Stimulated activated CD4-positive, alpha-beta T cell treated with anti-CD3 and anti-CD28 coated beads, Interleukin-4, amount 100 ng/mL, for 48 hours (primary cell): ENCODE measurements at places on chromosomes 3 and 15.

- no peak for DNase-seq
Measured at GRCh38 chr15:56965231-56966013, 47.0 kb downstream of the TCF12 start.

- DNase-seq = no peak
Measured at GRCh38 chr15:44813231-44813630, 76.9 kb downstream of the TRIM69 start.

- no peak for DNase-seq
Measured at GRCh38 chr3:155079746-155080487, at the start of gene MME. Gene MME (plus strand): TSS chr3:155080319. CDS start chr3:155084168, 3,849 bp downstream.

DNA sequence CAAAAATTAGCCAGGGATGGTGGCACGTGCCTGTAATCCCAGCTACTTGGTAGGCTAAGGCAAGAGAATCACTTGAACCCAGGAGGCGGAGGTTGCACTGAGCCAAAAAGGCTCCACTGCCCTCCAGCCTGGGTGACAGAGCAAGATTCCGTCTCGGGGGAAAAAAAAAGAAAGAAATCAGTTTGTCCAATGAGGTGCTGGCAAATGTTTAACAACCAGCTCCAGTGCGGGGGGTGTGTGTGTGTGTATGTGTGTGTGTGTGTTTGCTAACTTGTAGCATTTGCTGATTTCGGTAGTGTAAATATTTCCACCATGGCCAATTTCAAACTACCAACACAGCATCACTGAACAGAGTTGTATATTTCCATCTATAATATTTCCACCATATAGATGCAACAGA lies 23.8 kb upstream of the IDH2 start:
- DNase-seq = no peak

DNA sequence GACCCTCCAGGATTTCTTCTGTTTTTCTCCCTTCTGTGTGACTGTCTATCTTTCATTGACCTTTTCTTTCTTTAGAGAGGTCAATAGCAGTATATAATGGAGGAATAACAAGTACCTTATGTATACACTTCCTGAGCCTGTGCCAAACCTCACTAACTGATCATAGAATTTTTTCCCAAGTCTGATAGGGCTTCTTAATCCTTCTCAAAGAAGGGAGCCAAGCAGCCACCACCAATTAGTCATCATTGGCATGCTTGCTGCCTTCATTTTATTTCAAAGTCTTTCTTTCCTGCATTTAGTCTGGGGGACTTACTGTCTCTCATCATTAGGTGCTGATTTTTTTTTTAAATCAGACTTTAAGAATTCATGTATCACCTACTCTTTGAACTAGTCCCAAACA lies 327.0 kb downstream of the FEZF2 start:
- DNase-seq = no peak

GRCh38 chr15:88004399-88004798 lies 252.1 kb downstream of the NTRK3 start:
- DNase-seq = no peak

- no peak for DNase-seq
Measured at GRCh38 chr15:90495067-90495466, 34.7 kb upstream of the CRTC3 start.

DNA sequence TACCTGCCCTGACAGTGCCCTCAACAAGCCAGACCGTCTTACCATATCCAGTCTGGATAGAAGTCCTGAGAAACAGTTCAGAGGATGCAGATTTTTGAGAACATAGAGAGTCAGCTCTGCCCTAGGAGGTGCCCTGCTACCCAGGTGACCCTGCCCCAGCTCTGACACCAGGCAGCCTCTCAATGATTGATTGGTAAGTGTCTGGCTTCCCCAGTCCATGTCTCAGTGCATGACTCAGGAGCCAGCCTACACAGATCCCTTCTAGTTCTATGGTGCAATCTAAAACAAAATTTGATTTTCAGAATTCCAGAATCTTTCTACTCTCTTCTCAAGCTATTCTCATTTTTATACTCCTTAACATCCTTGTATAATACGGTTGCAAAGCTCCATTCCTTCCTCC lies 292.1 kb downstream of the VPS13C start:
- no peak for DNase-seq

DNA sequence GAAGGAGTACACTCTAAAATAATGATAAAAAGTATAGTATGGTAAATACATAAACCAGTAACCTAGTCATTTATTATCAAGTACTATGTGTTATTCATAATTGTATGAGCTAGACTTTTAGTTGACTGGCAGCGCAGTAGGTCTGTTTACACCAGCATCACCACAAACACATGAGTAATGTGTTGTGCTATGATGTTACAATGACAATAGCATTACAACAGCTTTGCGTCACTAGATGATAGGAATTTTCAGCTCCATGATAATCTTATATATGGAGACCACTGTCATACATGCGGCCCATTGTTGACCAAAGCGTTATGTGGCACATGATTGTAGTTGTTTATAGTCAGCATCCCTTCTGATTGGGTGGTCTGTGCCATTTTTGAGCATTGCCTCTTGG lies 138.9 kb upstream of the UBE2E1 start:
- DNase-seq = no peak

DNA sequence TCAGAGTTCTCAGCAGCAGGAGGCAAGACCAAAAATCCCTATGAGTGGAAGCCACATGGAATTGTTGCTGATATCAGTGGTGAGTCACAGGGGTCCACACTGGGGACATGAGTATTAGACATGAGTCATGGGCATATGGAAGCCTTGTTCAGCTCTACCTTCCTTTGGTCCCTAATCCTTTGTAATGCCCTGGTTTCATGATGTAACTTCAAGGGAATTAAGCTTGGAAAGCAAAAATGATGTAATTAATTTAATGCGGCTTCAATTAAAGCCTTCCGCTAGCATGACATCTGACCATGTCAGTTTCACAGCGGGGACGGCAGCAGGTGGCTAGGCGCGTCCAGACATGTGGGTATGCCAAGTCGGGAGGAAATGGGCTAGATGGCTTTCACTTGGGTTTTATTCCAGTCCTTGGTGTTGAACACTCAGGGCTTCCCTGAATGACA lies 176.1 kb upstream of the RGMA start:
- no peak for DNase-seq

DNA sequence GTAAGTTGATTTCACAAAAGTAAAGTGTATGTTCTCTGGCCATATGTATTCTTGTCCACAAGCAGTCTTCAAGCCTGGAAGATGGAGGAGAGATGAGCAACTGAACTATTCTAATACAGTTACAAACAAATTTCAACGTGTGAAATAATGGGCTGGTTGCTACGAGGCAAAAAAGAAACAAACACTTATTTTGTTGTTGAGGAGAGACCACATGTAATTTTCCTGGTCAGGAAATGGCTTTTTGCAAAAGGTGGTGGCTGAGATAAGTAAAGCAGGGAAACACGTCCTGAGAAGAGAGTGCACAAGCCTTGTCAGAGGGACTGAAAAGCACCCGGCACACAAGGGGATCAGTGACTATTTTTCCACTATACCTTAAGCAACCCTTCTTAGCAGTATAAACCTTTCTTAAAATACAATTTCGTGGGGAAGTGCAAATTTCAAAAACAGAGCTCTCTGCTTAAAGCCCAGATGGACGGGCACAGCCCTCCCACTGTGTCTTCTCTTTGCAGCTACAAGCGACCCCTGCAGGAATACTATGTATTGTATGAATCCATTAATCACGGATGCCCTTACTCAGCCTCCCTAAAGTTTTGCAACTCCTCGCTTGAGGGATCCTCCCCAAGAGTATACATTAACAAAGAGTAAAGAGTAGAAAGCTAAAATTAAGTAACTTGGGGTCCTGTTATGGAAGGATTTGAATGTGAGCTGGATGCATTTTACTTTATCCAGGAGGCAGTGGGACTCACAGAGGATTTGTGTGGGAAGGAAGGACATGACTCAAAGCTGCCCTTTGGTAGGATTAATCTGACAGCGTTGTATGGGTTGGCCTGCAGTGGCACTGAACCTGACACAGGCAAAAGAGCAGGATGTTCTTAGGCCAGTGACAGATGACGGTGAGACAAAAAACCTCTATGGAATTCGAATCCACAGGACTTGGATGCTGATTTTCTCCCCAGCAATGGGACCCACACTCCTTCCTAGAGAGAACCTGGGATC lies 253.7 kb downstream of the IL5RA start:
- DNase-seq = no peak

DNA sequence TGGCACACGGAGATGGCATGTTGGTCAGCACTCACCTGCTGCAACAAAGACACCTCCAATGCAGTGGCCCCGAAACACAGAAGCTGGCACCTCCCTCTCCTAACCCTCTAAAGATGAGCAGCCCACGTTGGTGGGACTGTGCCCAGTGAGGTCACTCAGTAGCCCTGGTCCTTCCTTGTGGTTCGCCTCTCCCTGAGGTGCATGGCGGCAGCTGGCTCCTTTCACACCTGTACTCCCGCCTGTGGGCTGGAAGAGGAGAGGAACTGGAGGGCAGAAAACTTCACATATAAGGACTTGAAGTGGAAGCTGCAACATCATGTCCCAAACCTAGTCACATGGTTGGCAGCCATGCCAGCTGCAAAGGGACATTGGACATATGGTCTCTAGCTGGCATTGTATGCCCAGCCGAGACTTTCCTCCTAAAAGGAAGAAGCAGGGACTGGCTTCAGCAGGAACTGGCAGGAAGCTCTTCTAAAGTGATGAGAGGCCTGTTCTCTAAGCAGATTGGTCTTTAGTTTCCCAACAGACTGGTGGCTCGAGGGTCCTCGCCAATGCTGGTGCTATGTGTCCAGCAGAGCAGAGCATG lies 10.8 kb upstream of the C3orf22 start:
- DNase-seq = no peak

- no peak for DNase-seq
Measured at GRCh38 chr15:87947560-87947959, 309.0 kb downstream of the NTRK3 start.

DNA sequence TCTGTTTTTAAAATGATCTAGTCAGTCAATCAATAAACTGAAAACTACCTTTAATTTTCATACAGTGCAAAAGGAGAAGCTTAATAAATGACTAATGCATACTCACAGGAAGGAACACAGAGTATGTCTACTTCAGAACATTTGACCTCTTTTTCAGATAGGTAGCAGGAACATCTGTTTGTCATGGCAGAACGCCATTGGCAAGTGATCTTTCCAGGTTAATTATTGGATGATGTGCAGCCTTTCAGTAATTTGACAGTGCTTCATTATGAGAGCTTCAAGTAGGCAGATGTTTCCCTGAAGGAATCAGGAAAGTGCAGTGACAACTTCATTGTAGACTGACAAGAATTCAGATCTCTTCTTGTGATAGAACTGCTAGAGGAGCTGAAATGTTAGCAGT lies 325.0 kb downstream of the OTOL1 start:
- DNase-seq = no peak

- no peak for DNase-seq
Measured at GRCh38 chr15:89576417-89576773, 1.1 kb downstream of the TICRR start.

GRCh38 chr3:145259166-145259880 lies 901.7 kb downstream of the PLOD2 start:
- no peak for DNase-seq

DNA sequence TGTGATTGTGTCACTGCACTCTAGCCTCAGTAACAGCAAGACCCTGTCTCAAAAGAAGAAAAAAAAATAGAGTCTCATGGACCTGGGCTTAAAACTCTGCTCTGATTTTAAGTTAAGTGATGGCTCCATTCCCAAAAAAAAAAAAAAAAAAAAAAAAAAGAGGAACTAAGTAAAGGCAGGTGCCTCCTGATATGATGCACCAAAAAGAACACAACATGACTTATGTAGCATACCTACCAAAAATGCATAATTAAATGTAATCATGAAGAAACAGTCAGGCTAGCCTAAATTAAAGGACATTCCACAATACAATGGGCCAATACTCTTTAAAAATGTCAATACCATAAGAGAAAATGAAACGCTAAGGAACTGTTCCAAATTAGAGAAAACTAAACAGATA lies 5.4 kb upstream of the IREB2 start:
- no peak for DNase-seq

DNA sequence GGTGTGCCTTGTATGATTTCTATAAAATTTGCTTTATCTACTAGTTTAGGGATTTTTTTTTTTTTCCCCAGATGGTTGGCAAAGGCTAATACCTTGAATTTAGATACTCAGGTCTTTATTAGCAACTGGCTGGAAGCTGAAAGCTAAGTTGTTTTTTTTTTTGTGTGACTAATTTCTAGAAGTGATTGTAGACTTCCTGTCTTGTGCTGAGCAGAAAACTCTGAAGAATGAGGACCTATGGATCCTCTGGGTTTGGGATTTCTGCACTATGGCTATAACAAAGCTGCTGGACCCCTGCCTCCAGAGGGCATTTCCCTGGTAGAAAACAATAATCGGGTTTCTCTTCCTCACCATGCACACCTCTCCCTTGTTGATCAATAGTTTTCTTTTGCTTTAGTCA lies 10.0 kb downstream of the ARIH2 start:
- no peak for DNase-seq

GRCh38 chr3:158672215-158673176 lies at the start of gene LXN:
Gene LXN (minus strand): TSS chr3:158672648. CDS start chr3:158672478, 170 bp downstream.
- DNase-seq = peak; percentile 78

DNA sequence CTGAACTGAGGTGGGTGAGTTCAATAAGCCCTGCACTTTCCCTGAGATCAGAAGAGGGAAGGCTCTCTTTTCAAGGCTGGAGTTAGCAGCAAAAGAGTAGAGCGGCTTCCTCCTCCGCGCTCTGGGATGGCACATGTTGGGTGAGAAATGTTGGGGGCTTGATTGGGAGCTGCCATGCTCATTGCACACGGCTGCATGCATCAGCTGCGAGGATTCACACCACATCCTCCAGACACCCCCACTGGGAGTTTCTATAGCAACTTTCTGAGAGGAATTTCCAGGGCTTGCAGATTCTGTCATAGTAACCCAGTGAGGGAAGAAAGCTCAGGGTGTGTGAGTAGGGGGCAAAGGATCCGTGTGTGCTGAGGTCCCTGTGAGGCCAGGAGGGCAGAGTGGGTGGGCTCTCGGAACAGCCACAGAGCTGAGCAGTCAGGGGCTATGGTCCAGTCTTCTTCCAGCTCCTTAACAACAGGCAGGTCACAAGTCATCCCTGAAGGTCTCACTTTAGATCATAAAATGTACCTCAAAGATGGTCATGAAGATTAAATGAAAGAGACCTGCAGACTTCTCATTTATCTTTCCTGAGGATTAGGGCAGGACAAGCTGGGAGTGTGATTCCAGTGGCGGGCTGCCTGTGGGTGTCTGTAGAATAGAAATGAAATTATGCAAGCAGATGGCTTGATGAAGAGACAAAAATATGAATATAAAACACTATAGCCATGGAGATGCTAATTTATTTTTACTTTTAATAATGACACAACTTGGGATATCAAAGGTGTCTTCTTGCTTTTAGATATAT lies 75.7 kb upstream of the CHRNA7 start:
- DNase-seq = no peak

- DNase-seq = no peak
Measured at GRCh38 chr15:49492830-49493229, 69.8 kb downstream of the FGF7 start.

DNA sequence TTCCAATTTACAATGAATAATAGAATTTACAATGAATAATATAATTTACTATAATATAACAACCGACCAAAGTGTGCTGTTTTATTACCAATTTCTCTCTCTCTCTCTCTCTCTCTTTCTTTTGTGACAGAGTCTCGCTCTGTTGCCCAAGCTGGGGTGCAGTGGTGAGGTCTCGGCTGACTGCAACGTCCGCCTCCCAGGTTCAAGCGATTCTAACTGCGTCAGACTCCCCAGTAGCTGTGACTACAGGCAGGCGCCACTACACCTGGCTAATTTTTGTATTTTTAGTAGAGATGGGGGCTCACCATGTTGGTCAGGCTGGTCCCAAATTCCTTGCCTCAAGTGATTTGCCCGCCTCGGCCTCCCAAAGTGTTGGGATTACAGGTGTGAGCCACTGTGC lies 17.0 kb upstream of the CCNL1 start:
- DNase-seq = no peak

- DNase-seq = no peak
Measured at GRCh38 chr3:61451841-61452240, 109.5 kb upstream of the PTPRG start.

GRCh38 chr3:81048058-81048665 lies 713.3 kb downstream of the GBE1 start:
- DNase-seq = no peak
